ENCODE measurements at places on chromosomes 7 and 10.

GRCh38 chr10:101441541-101442455, 87.8 kb downstream of the BTRC start:
- DNase-seq, result peak; percentile 70

- no peak for DNase-seq
Observed at GRCh38 chr10:5293691-5294550, 70.8 kb upstream of the UCN3 start.

GRCh38 chr10:73209705-73210104, 37.4 kb downstream of the DNAJC9 start:
- no peak for DNase-seq

DNA sequence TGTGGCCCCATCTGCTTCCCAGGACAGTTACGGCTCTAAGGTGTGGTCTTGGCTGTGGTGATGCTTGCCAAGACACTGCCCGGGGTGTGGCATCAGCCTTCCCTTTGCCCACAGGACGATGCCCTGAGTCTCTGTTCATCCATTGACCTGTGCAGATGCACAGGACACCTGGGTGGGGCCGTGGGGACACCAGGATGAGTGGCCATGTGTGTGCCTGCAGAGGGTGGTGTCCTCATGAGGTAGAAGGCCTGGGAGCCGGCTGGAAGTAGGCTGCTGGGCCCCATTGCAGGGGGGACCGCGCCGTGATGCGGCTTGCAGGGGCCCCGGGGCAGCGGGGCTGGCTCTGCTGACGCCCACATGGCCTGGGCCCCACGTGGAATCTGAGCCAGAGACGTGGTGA, 22.4 kb upstream of the PWWP2B start:
- DNase-seq, result no peak

DNA sequence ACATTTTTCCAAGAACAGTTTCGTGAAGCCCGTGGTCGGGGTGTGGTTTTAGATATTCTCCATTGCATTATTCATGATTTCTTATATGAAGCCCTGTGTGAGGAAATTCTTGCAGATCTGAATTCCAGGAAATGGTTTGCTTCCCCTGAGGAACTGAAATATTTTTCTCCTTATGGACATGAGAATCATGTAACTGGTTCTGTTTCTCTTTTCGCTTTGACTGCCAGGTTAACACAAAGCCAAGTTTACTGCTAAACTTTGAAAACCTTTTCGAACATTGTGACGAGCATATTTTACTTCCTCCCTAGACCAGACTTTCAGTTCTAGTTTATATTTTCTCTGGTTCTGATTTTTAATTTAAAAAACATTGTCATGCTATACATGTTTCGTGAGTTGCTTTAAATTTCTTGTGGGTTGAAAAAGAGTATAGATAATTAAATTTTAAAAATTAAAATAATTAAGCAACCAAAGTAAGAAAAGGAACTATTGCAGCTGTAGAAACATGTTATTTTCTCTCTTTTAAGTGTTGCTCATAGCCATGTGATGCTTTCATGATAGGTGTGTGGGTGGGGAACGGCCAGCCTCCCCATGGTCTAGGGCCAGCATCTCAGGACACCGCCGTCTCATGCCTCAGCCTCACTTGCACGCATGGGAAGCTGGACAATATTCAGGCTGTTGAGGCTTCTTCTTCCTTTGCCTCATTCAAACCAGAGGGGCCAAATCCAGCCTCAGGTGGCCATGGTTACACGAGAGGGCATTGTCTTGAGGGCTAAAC, 97.1 kb downstream of the CREB5 start:
- no peak for DNase-seq

DNA sequence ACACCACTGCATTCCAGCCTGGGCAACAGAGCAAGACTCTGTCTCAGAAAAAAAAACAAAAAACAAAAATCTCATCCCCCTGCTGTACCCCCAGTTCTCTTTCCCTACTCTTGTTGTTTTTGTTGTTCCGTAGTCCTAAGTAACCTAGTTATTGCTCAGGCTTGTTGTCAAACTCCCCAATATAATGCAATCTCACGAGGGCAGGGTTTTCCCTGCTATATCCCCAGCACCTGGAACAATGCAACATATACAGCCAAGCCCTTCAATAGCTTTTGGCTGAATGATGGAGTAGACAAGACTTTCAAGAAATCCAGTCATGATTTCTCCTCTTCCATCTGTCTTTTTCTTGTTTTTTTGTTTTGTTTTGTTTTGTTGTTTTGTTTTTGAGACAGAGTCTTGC, 10.2 kb downstream of the ACSL5 start:
- DNase-seq, result no peak

DNA sequence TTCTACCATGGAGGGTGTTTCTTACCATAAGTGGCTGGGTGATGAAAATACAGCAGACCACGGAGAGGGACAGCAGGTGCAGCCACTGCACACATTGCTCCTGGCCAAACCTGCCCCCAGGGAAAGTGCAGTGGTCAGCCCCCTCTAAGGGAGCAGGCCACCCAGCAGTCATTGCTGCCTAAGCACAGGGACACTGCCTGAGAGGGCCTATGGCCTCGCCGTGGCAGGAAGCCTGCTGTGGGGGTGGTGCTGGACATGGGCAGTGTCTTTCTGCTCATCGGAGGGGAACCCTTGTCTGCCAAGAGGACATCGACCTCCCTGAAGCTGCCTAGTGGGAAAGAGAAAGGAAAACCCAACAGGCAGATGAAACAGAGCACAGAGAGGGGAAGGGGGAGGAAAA, 118.3 kb downstream of the PKD1L1 start:
- DNase-seq, result no peak

GRCh38 chr10:113021268-113022040, 71.4 kb downstream of the TCF7L2 start:
- no peak for DNase-seq

DNA sequence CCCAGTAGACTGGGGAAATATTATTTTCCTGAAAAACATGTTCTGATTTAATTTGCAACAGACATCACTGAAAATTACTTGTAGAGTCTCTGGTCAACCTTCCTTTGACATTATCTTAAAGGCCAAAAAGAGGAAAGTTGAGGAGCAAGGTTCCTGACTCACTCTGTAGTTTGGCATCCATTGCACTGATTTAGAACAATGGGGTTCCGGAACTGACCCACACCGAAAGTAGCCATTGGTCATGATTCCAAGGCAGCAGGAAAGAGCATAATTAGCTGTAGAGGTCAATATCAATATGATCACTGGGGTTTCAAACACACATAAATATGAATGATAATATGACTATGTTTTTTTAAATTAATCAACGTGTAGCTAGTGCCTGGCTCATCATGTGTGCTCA, 65.8 kb downstream of the DNMBP start:
- DNase-seq, result no peak
